Heart left ventricle (tissue), 16 donors: ENCODE measurements at places on chromosomes 5 and 9.

- DNase-seq, result no peak
- no peaks in the 10 kb centered on the region for H3K36me3 ChIP-seq
- H3K4me1 ChIP-seq, result no peaks in the 10 kb centered on the region
- H3K27ac ChIP-seq, result no peak overlapping the region
- no peaks in the 10 kb centered on the region for H3K27me3 ChIP-seq
- H3K4me3 ChIP-seq, result no peak overlapping the region
These were observed 26.3 kb upstream of the NDFIP1 start for GRCh38 chr5:142082182-142082781.

DNA sequence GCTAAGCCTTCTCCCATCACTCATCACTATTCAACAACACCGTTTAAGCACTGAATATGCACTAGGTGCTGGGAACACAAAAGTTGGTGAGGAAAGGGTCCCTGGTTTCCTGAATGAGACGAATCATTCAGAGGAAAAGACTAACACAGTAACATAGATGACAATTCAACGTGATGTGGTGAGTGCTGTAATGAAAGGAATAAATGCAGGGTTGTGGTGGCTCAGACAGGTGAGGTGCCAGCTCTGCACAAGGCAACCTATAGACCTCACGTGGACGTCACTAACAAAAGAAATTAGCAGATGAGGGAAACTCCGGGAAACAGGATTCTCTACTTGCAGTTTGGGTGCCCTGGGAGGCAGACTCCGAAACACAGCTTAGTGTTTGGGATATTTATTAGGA, 40.0 kb upstream of the ERBIN start:
- no peak overlapping the region for H3K4me3 ChIP-seq
- no peaks in the 10 kb centered on the region for H3K36me3 ChIP-seq
- no peaks in the 10 kb centered on the region for H3K4me1 ChIP-seq
- H3K27ac ChIP-seq, result no peak overlapping the region
- no peak for DNase-seq

- H3K4me1 ChIP-seq, result no peaks in the 10 kb centered on the region
- no peak overlapping the region for H3K4me3 ChIP-seq
- H3K27me3 ChIP-seq, result no peaks in the 10 kb centered on the region
- DNase-seq, result no peak
- no peak overlapping the region for H3K27ac ChIP-seq
- H3K36me3 ChIP-seq, result no peaks in the 10 kb centered on the region
These were observed 75.1 kb downstream of the GABRB2 start for GRCh38 chr5:161471211-161471950.

- DNase-seq, result peak; percentile 84
- H3K36me3 ChIP-seq, result no peaks in the 10 kb centered on the region
- no peaks in the 10 kb centered on the region for H3K27me3 ChIP-seq
- no peak overlapping the region for H3K4me3 ChIP-seq
These were observed 73.8 kb upstream of the IL17B start for GRCh38 chr5:149452665-149453617.

GRCh38 chr5:124742521-124742920, 3.9 kb downstream of the ZNF608 start:
- no peaks in the 10 kb centered on the region for H3K27me3 ChIP-seq
- peak overlapping the region; percentile 70 for H3K4me3 ChIP-seq
- no peak for DNase-seq
- H3K27ac ChIP-seq, result peak overlapping the region; percentile 89

GRCh38 chr5:75992753-75993152, 90.4 kb upstream of the SV2C start:
- H3K36me3 ChIP-seq, result no peaks in the 10 kb centered on the region
- DNase-seq, result no peak

- no peak overlapping the region for H3K4me3 ChIP-seq
- no peak overlapping the region for H3K27ac ChIP-seq
- DNase-seq, result no peak
- H3K36me3 ChIP-seq, result no peaks in the 10 kb centered on the region
- peaks cover 14% of the 10 kb centered on the region for H3K4me1 ChIP-seq
- H3K27me3 ChIP-seq, result no peaks in the 10 kb centered on the region
These were observed 49.3 kb downstream of the SPRY4 start for GRCh38 chr5:142275496-142275895.

DNA sequence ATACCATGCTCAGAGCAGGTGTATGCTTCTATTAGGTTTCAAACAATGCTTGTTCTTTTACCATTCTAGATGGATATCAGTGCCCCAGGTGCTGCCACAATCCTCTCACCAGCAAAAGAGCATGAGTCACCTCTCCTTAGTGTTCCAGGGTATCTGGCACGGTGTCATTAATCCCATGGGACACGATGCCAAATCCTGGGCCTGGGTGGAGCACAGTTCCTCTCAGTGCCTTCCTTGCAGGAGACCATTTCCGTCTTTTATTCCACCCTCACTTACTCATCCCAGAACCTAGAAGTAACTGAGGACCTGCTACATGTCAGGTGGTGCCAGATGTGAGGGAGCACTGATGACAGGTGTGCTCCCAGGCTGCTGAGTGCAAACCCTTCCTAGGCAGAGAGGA, 1.3 kb upstream of the OR13J1 start:
- H3K27ac ChIP-seq, result no peak overlapping the region
- H3K4me1 ChIP-seq, result no peaks in the 10 kb centered on the region

GRCh38 chr5:124812771-124813358, 66.4 kb upstream of the ZNF608 start:
- H3K4me3 ChIP-seq, result no peak overlapping the region
- no peak overlapping the region for H3K27ac ChIP-seq
- DNase-seq, result no peak
- H3K27me3 ChIP-seq, result no peaks in the 10 kb centered on the region

DNA sequence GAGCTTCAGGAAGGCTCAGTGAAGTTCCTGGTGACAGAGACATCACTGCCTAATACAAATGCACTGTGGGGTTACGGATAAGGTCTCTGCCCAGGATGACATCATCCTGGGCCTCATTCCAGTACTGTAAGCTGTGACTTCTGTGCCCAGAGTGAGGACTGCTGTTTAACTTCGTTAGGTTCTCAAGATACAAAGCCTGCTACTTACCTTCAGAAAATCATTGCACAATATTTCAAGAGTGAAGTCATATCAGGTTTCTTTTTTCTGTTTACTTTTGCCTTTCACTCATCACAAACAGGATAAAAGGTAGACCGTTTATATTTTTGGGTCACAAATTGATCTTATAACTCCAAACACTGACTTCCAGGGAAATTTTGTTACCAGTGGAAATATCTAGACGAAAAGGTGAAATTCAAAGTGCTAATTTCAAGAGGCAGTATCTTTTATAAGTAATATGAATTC, 241.2 kb downstream of the PIK3R1 start:
- no peaks in the 10 kb centered on the region for H3K27me3 ChIP-seq
- no peak overlapping the region for H3K27ac ChIP-seq
- DNase-seq, result peak; percentile 49
- peaks cover 9% of the 10 kb centered on the region for H3K4me1 ChIP-seq
- no peak overlapping the region for H3K4me3 ChIP-seq
- no peaks in the 10 kb centered on the region for H3K36me3 ChIP-seq

DNA sequence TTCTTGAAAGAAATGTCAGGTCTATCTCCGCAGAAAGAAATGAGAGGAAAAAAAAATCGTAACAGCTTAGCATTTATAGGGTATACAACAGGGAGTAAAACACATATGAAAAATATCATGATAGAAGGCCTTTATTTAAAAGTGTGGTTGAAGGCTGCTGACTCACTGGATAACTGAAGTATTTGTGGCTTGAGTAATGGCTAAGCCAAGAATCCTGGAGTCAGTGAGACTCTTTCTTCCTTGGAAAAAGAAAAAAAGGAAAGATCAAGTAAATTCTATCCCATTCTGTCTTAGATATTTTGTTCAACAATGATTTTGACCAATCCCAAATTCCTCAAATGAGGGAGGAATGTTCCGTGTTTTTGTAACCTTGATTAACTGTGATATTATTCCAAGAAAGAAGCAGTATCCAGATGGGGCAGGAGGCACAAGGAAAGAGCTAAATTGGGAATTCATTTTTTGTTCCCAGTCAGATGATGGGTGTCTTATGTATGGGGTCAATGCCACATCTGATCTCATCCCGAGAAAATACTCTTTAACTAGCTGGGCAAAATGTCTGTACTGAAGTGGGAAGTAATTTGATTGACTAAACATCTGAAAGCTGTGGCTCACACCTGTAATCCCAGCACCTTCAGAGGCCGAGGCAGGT, 64.3 kb upstream of the MYO10 start:
- H3K4me3 ChIP-seq, result no peak overlapping the region
- no peak for DNase-seq
- no peak overlapping the region for H3K27ac ChIP-seq
- H3K27me3 ChIP-seq, result no peaks in the 10 kb centered on the region
- no peaks in the 10 kb centered on the region for H3K4me1 ChIP-seq

DNA sequence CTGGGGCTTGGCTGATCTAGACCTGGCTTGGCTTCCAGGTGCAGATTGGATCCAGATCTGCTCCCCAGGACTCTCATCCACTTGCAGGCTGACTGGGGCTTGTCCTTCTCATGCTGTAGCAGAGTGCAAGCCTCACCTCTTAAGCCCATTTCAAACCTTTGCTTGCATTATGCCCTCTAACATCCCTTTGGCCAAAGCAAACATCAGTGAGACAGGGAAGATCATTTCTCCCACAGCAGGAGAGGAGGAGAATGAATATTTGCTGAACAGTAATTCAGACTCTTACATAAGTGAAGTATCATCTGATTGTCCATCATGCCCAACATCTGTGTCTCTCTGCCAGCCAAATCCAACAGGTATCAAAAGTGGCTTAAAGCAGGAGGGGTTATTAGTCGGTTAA, 194.9 kb downstream of the C9orf152 start:
- no peaks in the 10 kb centered on the region for H3K4me1 ChIP-seq
- DNase-seq, result no peak
- H3K27ac ChIP-seq, result no peak overlapping the region

- no peaks in the 10 kb centered on the region for H3K36me3 ChIP-seq
- H3K27ac ChIP-seq, result no peak overlapping the region
- H3K4me1 ChIP-seq, result no peaks in the 10 kb centered on the region
- no peak overlapping the region for H3K4me3 ChIP-seq
- DNase-seq, result no peak
These were observed 210.2 kb upstream of the ADCY2 start for GRCh38 chr5:7185742-7186141.

GRCh38 chr5:145948047-145948446, 11.7 kb downstream of the SH3RF2 start:
- no peak overlapping the region for H3K27ac ChIP-seq
- no peak overlapping the region for H3K4me3 ChIP-seq
- H3K36me3 ChIP-seq, result no peaks in the 10 kb centered on the region
- no peaks in the 10 kb centered on the region for H3K27me3 ChIP-seq

- no peak overlapping the region for H3K27ac ChIP-seq
- no peaks in the 10 kb centered on the region for H3K27me3 ChIP-seq
- H3K4me3 ChIP-seq, result no peak overlapping the region
- no peaks in the 10 kb centered on the region for H3K4me1 ChIP-seq
These were observed 258.5 kb downstream of the BNC2 start for GRCh38 chr9:16611983-16612382.

GRCh38 chr9:86703346-86703745, 244.0 kb downstream of the GAS1 start:
- no peaks in the 10 kb centered on the region for H3K36me3 ChIP-seq
- DNase-seq, result no peak
- no peak overlapping the region for H3K4me3 ChIP-seq
- H3K27ac ChIP-seq, result no peak overlapping the region
- H3K27me3 ChIP-seq, result no peaks in the 10 kb centered on the region
- peaks cover 8% of the 10 kb centered on the region for H3K4me1 ChIP-seq

GRCh38 chr5:100904259-100904861, 1.3 kb upstream of the ST8SIA4 start:
- DNase-seq, result no peak
- peaks cover 5% of the 10 kb centered on the region for H3K27me3 ChIP-seq
- H3K4me1 ChIP-seq, result peaks cover under 1% of the 10 kb centered on the region
- H3K27ac ChIP-seq, result peak overlapping the region; percentile 87
- peak overlapping the region; percentile 67 for H3K4me3 ChIP-seq
- no peaks in the 10 kb centered on the region for H3K36me3 ChIP-seq

GRCh38 chr5:10286162-10286861, 21.4 kb downstream of the CMBL start:
- no peak overlapping the region for H3K27ac ChIP-seq
- no peaks in the 10 kb centered on the region for H3K27me3 ChIP-seq
- H3K4me1 ChIP-seq, result peaks cover 18% of the 10 kb centered on the region
- H3K4me3 ChIP-seq, result no peak overlapping the region
- no peak for DNase-seq
- peaks cover 15% of the 10 kb centered on the region for H3K36me3 ChIP-seq

DNA sequence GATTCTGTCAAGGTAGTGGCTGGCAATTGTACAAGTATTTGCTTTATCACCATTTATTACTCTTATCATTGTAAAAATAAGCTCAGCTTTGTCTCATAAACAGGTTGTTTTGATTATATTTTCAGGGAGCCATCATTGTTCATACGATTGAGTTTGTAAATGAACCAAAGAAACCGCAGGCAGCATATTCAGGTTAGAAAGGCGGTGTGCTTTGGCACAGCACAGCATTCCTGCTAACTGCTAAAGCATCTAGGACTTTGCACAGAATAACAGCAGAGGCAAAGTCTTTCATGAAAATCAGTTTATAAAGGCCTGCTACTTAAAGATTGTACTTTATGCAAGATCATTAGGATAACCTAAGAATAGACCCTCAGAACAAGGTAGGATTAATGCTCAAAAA, 281.5 kb upstream of the SLC24A2 start:
- no peak overlapping the region for H3K4me3 ChIP-seq
- peaks cover 2% of the 10 kb centered on the region for H3K4me1 ChIP-seq
- no peaks in the 10 kb centered on the region for H3K36me3 ChIP-seq
- no peak overlapping the region for H3K27ac ChIP-seq
- no peaks in the 10 kb centered on the region for H3K27me3 ChIP-seq

DNA sequence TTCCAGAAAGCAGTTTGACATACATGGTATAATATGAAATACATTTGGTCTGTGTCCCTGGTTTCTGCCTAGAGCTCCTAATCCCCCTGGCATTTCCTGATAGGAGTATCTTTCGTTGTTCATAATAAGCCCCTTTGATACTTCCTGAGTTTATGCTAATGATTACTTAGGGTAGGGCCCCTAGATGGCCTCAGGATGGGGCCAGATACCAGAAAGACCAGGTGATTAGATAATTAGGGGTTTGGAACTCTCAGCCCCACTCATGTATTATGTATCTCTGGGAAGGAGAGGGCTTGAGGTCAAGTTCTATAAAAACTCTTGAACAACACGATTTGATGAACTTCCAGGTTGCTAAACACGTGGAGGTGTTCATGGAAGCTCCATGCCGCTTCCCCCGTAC, 163.3 kb upstream of the ZNF608 start:
- no peak overlapping the region for H3K4me3 ChIP-seq
- H3K4me1 ChIP-seq, result peaks cover 38% of the 10 kb centered on the region
- DNase-seq, result no peak
- no peaks in the 10 kb centered on the region for H3K27me3 ChIP-seq
- H3K27ac ChIP-seq, result no peak overlapping the region

- no peaks in the 10 kb centered on the region for H3K27me3 ChIP-seq
- H3K27ac ChIP-seq, result no peak overlapping the region
- no peak overlapping the region for H3K4me3 ChIP-seq
- no peak for DNase-seq
- H3K4me1 ChIP-seq, result no peaks in the 10 kb centered on the region
These were observed 95.5 kb upstream of the CACNA1B start for GRCh38 chr9:137781906-137782585.

GRCh38 chr5:41721516-41721915, 148.7 kb downstream of the OXCT1 start:
- no peaks in the 10 kb centered on the region for H3K36me3 ChIP-seq
- H3K4me3 ChIP-seq, result no peak overlapping the region
- DNase-seq, result no peak
- H3K27me3 ChIP-seq, result no peaks in the 10 kb centered on the region
- no peaks in the 10 kb centered on the region for H3K4me1 ChIP-seq
- H3K27ac ChIP-seq, result no peak overlapping the region

- no peaks in the 10 kb centered on the region for H3K36me3 ChIP-seq
- H3K4me3 ChIP-seq, result no peak overlapping the region
- peaks cover 4% of the 10 kb centered on the region for H3K4me1 ChIP-seq
- DNase-seq, result peak; percentile 45
- no peaks in the 10 kb centered on the region for H3K27me3 ChIP-seq
These were observed 9.1 kb downstream of the GFPT2 start for GRCh38 chr5:180343831-180344695.
